ENCODE measurements at places on chromosomes 7 and 10. TPM values are rescaled to one million over a fixed set of nuclear protein-coding genes. Genes with fewer than 3 reads are reported as not detected.

Gene GPR15LG
- total RNA-seq, result not detected

Gene UBTD1
- 3.8 TPM for total RNA-seq

Gene GPR141
- not detected for total RNA-seq

Gene PHYHIPL
- total RNA-seq, result not detected

Gene SPAM1
- not detected for total RNA-seq

Gene TUBAL3
- total RNA-seq, result 1.6 TPM

Gene DENND2A
- 0.09 TPM for total RNA-seq

Gene CAMK2B
- 0.15 TPM for total RNA-seq

Gene COBL
- 23.8 TPM for total RNA-seq

Gene TMEM176B
- total RNA-seq, result not detected

Gene NOC3L
- 54.7 TPM for total RNA-seq

Gene AKR1E2
- total RNA-seq, result not detected

Gene TLX1
- not detected for total RNA-seq

Gene TMEM184A
- 6.7 TPM for total RNA-seq

Gene CAV2
- total RNA-seq, result 112 TPM

Gene AGBL3
- 2.6 TPM for total RNA-seq

Gene ATOH7
- total RNA-seq, result not detected

Gene UCN3
- not detected for total RNA-seq

Gene GRM8
- total RNA-seq, result not detected

Gene TRIM4
- total RNA-seq, result 31.3 TPM

Gene GPR22
- total RNA-seq, result 4.0 TPM

Gene SPAG6
- not detected for total RNA-seq

Gene SNX13
- total RNA-seq, result 53.3 TPM

Gene NEURL1
- 0.14 TPM for total RNA-seq

Gene OPN4
- not detected for total RNA-seq

Gene OIT3
- total RNA-seq, result not detected

Gene CTAGE8
- not detected for total RNA-seq

Gene FIS1
- total RNA-seq, result 97.5 TPM

Gene EGFR
- total RNA-seq, result 25.1 TPM

Gene GPR26
- total RNA-seq, result not detected

Gene PNLIPRP3
- not detected for total RNA-seq

Gene PON3
- 0.77 TPM for total RNA-seq

Gene SMARCD3
- 39.0 TPM for total RNA-seq

Gene ASIC3
- 1.1 TPM for total RNA-seq

Gene EPHB6
- total RNA-seq, result not detected

Gene PLEKHS1
- not detected for total RNA-seq

Gene AMPH
- not detected for total RNA-seq

Gene TMEM270
- not detected for total RNA-seq

Gene ASZ1
- not detected for total RNA-seq

Gene GGCT
- 98.2 TPM for total RNA-seq

Gene PRTFDC1
- total RNA-seq, result 20.8 TPM

Gene SYT15
- 0.17 TPM for total RNA-seq

Gene BTBD16
- total RNA-seq, result 0.45 TPM

Gene KAZALD1
- 36.1 TPM for total RNA-seq

Gene TPK1
- total RNA-seq, result 22.8 TPM

All from NCI-H460 (cell line).